ENCODE measurements at places on chromosomes 16 and 17. TPM values are rescaled to one million over a fixed set of nuclear protein-coding genes. Genes with fewer than 3 reads are reported as not detected.
A peak's percentile ranks its signal among the peaks of the same experiment; 100 is the strongest.

- DNase-seq, result peak; percentile 93
Measured at GRCh38 chr16:75244844-75245758, 6.3 kb downstream of the BCAR1 start.

DNA sequence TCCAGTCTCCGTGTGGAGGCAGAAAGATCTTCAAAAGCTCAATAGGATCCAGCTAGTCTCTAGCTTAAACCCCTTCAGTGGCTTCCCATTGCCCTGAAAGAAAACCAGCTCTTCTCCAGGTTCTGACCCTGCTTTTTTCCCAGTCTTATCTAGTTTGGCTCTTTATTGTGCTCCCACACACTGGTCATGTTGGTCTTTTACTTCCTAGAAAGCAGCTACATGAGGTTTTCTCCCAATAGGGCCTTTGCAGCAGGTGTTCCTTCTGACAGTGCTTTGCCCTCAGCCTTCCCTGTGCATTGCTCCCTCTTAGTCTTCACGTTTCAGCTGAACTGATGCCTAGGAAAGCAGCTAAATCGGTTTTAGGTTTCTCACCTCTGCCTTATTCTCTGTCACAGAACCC lies 21.7 kb upstream of the ABCA3 start:
- no peak for DNase-seq

Gene AP1G1
- total RNA-seq, result 67.3 TPM

DNA sequence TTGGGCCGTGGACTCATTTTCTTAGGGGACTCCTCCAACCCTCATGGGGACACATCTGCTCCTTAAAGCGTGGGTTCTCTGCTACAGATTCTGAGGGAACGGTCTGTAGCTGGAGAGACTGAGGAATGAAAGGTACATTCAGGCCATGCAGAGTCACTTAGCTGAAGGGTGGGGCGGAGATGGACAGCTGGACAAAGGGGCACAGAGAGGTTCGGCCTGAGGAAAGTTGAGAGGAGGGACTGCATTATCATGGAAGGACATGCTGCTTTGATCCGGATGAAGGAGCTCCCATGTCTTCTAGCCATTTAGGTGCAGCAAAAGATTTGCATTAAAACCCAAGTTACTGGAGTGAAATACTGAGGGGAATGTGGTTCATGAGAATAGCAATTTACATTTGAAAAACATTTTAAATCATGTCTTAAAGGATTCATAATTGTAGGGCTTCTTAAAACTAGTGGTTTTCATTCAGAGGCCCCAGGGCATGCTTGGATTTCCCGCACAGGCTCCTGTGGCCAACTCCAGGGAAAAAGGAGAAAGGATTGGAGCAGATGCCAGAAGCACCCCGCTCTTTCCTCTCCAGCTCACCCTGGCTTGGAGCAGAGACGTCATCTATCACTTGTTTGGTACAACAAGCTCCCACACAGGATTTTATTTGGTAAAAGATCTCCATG lies 54.2 kb downstream of the CDRT4 start:
- DNase-seq, result no peak

Gene EVPL
- 0.33 TPM for total RNA-seq

DNA sequence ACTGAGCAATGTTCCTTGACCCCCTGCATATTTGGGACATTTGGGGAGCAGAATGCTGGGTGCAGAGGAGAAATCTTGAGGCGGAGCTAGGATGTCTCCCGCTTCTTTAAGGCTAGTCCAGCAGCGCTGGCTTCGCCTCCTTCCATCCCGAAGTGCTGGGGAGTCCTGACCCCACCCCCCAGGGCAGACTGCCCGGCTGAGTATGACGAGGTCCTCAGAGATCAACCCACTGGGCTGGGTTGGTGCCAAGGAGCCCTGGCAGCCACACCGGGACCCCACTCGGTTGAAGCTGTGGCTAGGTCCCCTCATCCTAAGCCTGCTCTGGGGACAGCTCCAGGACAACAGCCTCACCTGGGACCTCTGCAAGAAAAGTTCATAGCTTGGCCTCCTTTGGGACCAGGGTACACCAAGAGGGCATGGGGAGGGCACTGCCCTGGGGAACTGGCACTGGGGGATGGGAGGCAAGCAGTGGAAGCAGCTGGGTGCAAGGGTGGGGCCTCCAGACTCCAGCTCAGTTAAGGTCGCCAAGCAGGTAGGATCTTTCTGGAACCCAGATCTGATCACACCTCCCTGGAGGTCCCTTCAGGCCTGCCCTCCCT lies 11.0 kb downstream of the RHBDF2 start:
- no peak for DNase-seq

DNA sequence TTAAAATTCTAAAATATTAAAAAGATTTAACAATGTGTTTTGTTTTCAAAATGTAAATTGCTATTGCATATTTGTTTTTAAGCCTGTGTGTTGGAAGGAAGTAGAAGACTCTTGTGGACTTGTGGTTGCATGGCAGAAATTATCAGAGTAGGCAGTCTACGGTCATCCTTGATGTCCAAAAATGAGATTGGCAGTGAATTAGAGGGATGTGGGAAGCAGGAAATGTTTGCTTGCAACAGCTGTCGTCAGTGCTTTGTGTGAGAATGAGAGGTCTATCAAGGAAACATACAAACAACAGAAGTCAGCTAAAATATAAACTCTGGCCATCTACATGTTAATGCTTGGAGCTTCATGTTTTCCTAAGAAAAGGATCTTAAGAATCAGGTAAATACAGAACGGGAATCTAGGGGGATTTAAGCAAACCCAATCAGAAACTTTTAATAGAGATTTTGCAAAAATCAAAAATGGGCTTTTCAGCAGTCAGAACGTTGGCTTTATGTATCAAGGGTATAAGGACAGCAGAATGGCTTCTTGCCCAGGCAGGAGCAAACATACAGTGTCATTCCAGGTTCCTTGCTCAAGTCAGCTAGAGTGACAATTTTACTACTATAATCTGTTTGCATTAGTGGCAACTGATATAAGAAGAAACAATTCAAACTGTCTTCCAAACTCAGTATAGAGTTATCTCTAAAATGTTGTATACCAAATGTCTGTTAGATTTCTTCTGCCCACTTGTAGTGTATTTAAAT lies 196.7 kb downstream of the CYB561 start:
- DNase-seq, result no peak

DNA sequence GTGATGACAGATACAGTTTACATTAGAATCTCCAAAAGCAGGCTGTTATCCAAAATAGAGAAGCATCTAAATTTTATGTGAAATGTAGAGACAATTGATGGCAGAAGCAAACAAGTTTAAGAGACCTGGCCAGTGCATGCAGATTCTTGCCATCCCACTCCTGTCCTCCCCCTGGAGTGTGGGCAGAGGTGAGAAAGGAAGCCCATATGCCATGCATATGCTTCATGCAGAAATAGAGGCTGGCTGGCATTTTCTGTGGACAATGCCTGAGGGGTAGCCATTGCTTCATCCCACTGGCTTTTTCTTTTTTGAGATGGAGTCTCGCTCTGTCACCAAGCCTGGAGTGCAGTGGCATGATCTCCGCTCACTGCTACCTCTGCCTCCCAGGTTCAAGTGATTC lies 382.1 kb downstream of the RBFOX1 start:
- no peak for DNase-seq

DNA sequence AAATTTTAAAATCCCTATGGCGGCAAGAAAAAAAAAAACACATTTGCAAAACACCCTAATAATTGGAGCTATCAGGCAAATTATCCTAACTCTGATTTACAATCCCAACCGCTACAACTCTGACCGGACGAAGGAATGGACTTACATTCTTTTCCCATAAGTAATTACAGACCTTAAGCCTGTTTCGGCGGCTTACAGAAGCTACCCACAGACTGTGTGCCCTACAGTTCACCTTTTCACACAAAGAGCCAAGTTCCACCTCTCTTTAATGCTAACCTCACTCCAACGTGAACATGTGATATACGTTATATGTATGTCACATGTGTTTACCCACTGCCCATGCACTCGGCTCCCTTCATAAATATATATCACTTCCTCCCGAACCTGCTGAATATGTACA lies 8.7 kb upstream of the MEAK7 start:
- peak; percentile 14 for DNase-seq

GRCh38 chr17:10177913-10178505 lies 20.4 kb downstream of the GAS7 start:
- peak; percentile 68 for DNase-seq

Gene ARL17B
- 7.1 TPM for total RNA-seq

Gene CACNG1
- not detected for total RNA-seq

Measured in posterior vena cava (tissue), 2 donors.